DMS 273 treated with DMSO at 0.1 percent for 48 hours (cell line): ENCODE measurements at places on chromosomes 11 and 22.

DNA sequence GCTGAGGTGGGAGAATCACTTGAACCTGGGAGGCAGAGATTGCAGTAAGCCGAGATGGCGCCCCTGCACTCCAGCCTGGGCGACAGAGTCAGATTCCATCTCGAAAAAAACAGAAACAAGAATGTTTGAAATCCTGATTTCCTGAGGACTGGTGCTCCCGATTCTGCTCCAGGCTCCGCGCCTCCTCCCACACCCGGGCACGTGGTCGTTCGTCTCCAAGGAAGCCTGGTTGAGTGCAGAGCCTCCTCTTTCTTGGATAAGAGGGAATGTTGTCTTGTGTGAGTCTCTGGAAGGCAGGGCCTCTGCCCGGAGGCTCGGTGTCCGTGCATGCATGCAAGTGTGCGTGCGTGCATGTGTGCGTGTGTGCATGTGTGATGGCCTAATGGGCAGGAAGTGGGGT, 30.1 kb downstream of the BRSK2 start:
- DNase-seq, result no peak

GRCh38 chr11:116828632-116829524, 829 bp upstream of the APOC3 start:
- no peak for DNase-seq

- no peak for DNase-seq
Measured at GRCh38 chr11:66126064-66126463, 56.0 kb downstream of the PACS1 start.

GRCh38 chr11:113529606-113530005, 54.4 kb upstream of the DRD2 start:
- DNase-seq, result no peak

- DNase-seq, result no peak
Measured at GRCh38 chr22:19941365-19942082, at the start of the genes COMT and TXNRD2. Gene COMT, plus strand, starts transcription at chr22:19941772. Its CDS starts 20,755 bp downstream, at chr22:19962527. Gene TXNRD2, minus strand, starts transcription at chr22:19941818. Its CDS starts 15 bp downstream, at chr22:19941803.

DNA sequence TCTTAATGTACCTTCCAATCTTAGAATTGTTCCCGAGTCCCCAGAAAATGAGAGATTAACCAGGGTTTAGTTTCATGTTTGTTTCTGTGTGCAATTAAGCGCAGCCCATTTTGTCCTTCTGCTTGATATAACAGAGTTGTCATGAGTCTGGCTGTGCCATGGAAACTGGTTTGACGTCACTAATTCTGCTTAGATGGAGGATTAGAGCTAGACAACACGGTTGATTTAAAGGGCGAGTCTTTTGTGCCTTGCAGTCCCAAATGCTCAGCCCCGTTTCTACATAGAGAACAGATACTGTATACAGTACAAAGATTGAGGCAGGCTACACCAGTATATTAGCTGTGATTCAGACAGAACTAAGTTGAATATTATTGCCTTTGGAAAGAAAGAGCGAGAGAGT, 45.5 kb upstream of the ALKBH3 start:
- DNase-seq, result no peak

DNA sequence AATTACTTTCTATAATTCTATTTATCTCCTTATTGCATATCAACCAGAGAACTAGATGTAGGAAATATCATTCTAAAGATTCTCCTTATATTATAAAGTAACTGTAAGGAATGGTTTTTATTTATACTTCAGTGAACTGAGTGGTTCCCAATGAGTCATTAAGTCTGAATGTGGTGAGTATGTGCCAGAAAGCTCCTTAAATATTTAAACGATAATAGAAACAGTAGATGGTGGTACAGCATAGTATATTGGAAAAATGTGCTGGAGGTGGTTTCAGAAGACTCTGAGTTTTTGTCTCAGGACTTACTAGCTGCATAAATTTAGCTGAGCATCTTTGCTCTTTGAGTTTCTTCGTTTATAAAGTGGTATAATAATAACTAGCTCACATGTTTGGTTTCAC, 653.5 kb downstream of the FAM181B start:
- DNase-seq, result no peak

DNA sequence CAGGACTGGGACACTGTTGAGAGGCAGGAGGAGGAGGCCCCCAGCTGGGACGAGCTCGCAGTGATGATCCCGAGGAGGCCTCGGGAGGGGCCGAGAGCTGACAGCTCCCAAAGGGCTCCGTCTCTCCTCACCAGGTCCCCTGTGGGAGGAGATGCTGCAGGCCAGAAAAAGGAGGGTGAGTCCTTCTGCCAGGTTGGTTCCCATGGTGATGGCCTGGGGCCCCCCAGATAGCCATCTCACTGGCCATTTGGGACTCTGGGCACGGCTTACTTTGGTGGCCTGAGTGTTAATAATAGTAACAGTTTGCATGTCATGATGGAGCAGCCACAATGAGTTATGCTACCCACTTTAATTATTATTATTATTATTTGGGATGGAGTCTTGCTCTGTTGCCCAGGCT, 18.9 kb downstream of the TRIOBP start:
- no peak for DNase-seq
